ENCODE measurements at places on chromosomes 2 and 18.

- no peak for DNase-seq
Measured at GRCh38 chr2:85737481-85737880, 16.3 kb upstream of the ATOH8 start.

DNA sequence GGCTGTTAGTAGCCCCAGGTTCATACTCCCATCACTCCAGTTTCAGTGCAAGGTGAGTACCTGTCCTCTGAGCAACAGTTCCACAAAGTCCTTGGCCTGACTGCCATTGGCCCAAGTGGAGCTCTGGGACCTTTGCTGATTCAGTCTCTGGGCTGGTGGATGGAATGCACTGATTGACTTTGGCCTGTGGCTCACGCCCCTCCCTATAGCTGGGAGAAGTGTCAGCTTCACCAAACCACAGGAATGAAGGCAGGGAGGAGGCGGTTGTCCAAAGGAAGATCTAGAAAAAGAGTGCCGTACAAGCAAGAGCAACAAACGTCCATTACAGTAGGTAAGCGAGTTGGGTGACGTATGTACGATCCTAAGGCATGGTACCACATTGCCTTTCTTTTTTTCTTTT, 34.0 kb downstream of the QPCT start:
- DNase-seq = no peak

DNA sequence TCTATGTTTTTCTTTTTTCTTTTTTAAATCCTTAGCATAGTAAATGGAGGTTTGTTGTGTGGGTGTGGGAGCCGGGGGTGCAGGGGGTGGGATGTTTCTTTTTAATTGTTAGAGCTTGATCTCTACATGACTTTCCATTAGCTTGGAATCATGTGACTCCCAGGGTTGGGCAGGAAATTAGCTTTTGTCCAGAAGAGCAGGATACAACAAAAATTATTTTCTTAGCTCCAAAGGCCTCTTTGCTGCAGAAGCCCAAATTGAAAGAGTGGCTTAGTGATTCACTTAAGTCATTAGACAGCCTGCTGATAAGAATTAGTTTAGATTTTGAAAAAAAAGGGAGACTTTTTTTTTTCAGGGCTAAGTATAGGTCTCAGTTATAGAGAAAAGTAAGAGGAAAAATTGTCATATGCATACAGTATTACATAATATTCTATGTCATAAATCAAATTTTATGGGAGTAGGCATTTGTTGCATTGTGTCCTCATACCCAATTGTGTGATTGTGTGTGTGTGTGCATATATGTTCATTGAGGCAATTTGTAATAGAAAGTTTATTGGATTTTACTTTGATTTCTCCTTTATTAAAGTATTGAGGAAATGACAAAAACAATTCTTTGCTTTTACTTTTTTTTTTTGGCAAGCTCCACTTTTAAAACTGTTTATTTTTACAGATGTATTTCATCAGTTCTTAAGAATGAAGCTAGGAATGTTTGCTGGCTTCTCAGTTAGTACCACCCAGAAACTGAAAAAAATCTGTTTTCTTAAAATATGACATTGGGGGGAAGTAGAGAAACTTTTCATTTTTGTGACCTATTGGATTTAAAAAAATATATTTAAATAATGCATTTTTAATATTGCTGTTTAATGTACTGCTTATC, 47.4 kb downstream of the TSPYL6 start:
- no peak for DNase-seq

GRCh38 chr2:237132799-237133198, 47.1 kb downstream of the COPS8 start:
- no peak for DNase-seq

- DNase-seq = no peak
Measured at GRCh38 chr18:11672846-11673454, 16.1 kb upstream of the GNAL start.

DNA sequence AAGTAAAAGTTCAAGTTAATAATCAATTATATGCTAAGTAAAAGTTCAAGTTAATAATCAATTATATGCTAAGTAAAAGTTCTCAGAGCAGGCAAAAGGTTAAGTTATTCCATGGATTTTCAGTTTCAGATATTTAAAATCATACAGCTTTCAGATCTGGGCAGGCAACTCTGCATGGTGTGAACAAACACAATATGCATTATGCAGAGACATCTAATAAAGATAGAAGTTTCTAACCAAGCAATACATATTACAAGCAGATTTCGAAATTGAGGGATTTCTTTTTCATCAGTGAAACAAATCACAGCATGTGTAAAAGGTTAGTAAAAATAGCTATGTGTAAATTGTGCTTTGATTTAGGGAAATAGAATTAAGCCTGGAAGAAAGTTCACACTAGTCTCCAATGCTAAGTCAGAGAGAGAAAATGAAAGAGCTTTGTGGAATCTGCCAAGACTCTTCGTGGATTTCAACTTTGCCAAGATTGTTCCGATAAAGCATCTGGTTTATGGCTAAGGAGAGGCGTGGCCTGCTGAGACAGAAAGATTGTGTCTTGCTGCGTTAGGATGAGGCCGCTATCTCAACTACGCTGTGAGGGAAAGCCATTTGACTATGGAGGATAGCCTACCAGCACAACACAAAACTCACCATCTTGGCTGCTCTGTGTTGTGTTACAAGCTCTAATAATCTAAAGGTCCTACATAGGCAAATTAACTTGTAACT, 60.1 kb upstream of the SLC16A14 start:
- no peak for DNase-seq

GRCh38 chr2:239273280-239274234, 127.3 kb downstream of the HDAC4 start:
- DNase-seq = no peak

- DNase-seq = no peak
Measured at GRCh38 chr2:49105506-49105905, 48.8 kb downstream of the FSHR start.

DNA sequence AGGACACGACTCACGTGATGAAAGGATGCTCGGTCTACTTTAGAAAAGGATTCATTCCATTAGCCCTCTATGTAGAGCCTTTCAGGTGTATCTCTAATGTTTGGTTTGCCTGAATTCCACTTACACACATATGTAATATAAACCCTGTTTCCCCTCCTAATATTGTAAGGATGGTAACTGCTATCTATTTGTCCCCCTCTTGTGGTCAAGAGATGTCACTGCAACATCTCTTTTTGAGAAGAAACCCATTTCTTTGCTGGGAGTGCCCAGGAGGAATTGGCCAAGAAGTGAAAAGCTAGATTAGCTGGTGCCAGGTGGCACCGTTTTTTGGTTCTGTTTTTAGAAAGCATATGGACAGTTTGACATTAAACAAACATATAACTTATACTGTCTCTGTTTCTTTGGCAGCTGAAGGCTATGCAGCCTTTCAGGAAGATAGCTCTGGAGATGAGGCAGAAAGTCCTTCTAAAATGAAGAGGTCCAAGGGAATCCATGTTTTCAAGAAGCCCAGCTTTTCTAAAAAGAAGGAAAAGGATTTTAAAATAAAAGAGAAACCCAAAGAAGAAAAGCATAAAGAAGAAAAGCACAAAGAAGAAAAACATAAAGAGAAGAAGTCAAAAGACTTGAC, 41.2 kb downstream of the RALBP1 start:
- no peak for DNase-seq

- no peak for DNase-seq
Measured at GRCh38 chr2:97957432-97958183, 38.1 kb downstream of the TMEM131 start.

DNA sequence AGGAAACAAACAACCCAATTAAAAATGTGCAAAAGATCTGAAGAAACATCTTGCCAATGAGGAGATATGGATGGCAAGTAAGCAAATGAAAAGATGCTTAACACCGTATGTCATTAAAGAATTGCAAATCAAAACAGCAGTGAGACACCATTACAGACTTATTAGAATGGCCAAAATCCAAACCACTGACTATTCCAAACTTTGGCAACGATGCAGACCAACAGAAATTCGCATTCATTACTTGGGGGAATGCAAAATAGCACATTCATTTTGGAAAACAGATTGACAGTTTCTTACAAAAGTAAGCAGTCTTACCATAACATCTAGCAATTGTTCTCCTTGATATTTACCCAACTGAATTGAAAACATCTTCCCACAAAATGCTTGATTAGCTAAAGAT, 1118.7 kb downstream of the SUCLG1 start:
- DNase-seq = no peak

GRCh38 chr2:8743261-8743660, 61.4 kb downstream of the ID2 start:
- DNase-seq = no peak

- DNase-seq = no peak
Measured at GRCh38 chr2:158753641-158754611, 41.2 kb upstream of the DAPL1 start.

DNA sequence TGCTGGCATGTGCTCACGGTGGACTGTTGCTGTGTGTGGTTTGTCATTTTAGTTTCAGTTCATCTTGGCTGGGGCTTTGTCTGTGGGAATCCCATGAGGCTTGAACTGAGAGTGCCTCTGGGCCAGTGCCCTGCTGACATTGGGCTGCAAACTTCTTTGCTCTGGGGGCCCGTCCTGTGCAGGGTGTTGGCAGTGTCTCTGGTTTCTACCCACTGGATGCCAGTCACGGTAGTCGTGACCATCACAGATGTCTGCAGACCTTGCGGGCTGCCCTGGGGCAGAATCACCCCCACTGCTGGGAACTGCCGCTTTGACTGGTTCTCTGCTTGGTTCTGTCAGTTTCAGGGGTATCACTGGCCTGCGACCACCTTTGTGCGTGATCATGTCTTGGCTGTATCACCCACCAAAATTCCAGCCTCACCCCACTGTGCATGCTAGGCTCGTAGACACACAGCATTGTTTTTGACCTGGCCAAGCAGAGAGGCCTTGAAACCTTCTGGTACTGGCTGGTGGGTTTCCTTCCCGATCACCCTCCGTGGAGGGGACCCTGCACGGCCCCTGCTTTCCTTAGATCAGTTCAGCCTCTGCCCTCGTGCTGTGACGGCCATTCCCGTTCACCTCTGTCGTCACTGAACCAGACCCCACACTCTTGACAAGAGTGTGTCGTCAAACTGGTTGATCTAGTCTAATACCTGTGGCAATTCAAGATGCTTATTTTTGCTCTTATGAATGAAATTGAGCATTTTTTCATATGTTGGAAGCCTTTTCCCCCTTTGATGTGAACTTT, 57.6 kb downstream of the KCNG2 start:
- DNase-seq = no peak

- no peak for DNase-seq
Measured at GRCh38 chr18:9475643-9476591, 604 bp downstream of the RALBP1 start.

- DNase-seq = no peak
Measured at GRCh38 chr2:217477583-217477982, 525.2 kb downstream of the TNS1 start.

- DNase-seq = no peak
Measured at GRCh38 chr2:232562515-232563151, 12.1 kb downstream of the EIF4E2 start.

DNA sequence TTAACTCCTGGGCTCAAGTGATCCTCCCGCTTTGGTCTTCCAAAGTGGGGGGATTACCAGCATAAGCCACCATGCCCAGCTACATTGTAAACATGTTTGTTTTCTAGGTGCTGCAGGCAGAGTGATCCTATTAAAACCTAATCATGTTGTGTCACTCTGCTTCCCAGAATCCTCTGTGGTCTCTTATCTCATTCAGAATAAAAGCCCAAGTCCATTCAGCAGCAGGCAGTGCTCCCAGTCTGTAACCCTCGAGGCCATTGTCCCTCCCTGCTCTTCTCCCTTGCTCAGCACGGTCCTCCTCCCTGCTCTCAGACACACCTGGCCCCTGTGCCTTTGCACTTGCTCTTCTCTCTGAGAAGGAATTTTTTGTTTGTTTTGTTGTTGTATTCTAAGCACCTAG, 11.1 kb upstream of the CABYR start:
- no peak for DNase-seq

DNA sequence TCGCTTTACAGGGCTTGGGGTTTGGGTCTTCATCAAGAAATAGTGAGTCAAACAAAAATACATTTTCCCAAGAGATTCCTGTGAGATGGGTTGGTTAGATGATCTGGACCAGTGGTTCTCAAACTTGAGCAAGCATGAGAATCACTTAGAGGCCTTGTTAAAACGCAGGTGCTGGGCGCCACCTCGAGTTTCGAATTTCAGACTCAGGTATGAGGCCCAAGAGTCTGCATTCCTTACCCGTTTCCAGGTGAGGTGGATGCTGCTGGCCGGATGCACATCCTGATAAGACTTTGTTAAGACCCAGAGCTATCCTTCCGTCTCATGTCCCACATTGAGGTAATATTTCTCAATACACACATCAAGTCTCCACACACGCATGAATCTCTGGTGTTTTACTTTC, 707.8 kb upstream of the SALL3 start:
- no peak for DNase-seq

- DNase-seq = no peak
Measured at GRCh38 chr2:163779970-163780597, 44.3 kb upstream of the FIGN start.

GRCh38 chr2:163757814-163758213, 22.0 kb upstream of the FIGN start:
- DNase-seq = no peak

DNA sequence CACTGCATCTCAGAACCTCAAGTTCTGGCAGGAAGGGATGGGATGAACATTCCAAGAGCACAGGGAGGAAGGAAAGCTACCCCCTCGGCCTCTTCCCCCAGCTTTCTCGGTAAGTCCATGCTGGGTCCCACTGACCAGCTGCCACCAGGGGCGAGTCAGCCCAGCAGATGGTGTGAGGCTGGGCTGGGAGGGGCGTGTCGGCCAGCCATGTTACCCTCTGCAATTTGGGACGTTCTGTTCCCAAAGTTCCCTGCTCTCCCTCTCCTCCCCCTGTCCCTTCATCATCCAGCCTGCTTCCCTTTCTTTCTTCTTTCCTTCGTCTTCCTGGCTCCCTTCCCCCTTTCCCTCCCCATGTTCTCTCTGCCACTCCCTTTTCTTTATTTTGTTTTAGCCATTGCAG, 74.3 kb upstream of the TNP1 start:
- no peak for DNase-seq

GRCh38 chr2:218125095-218125494, 733 bp upstream of the CXCR2 start:
- no peak for DNase-seq

DNA sequence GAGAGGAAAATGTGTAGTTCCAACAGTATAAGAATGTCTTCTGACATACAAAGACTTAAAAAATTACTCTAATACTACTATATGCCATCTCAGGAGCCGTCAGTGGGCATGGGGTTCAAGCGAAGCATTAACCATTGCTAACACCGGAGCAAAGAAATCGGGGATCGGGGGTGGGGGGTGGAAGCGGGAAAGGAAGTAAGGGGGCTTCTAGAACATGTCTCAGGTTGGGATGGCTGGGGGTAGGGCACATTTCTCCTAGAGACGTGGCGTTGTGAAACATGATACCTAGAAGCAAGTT, 702 bp downstream of the LMAN1 start:
- DNase-seq = no peak

DNA sequence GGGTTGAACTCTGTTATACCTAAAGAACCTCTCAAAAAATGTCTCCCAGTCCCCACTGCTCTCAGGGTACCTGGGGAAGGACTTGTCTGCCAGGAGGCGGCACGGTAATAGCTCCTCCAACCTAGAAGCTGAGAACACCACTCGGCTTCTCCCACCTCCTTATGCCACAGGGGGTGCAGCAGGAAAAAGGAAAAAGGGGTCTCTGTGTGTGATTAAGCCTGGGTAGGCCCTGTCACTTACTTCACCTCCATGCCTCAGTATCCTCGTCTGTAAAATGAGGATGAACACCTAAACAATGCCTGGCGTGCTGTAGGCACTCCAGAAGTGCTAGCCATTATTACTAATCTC, 76.6 kb downstream of the EMX1 start:
- no peak for DNase-seq

- DNase-seq = no peak
Measured at GRCh38 chr2:216371721-216372702, at the start of gene MARCHF4. Gene MARCHF4 (minus strand): TSS chr2:216372483. CDS start chr2:216370260, 2,223 bp downstream.
